Liver (tissue), 10 donors: ENCODE measurements at places on chromosomes 6 and 20. TPM values are rescaled to one million over a fixed set of nuclear protein-coding genes. Genes with fewer than 3 reads are reported as not detected.

Gene IYD
- 1.6 TPM for total RNA-seq

Gene ADGRF5
- 4.9 TPM for total RNA-seq

GRCh38 chr20:53613748-53614147 lies 20.1 kb upstream of the ZNF217 start:
- no peaks in the 10 kb centered on the region for H3K36me3 ChIP-seq
- no peak overlapping the region for H3K27ac ChIP-seq
- H3K4me1 ChIP-seq = no peaks in the 10 kb centered on the region
- DNase-seq = no peak
- no peaks in the 10 kb centered on the region for H3K27me3 ChIP-seq
- no peak overlapping the region for H3K4me3 ChIP-seq

DNA sequence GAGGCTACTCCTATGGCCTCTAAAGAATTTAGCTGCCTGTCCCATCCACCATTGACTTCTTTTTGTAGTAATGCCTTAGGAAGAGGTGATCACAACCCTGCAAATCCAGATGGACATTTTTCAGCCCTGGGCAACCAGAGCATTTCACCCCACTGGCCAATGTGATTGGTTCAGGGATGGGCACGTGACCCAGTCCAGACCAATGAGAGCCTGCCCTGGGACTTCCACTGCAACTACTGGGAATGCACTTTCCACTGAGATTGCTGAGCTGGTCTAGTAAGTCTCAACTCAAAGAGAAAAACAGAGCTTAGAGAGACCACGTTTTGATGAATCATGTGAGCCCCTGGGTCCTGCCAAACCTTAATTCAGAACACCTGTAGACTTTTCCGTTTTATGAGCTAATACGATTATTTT lies 8.9 kb upstream of the UBE2V1 start:
- H3K36me3 ChIP-seq = no peaks in the 10 kb centered on the region
- no peak for DNase-seq
- H3K4me3 ChIP-seq = no peak overlapping the region
- no peaks in the 10 kb centered on the region for H3K27me3 ChIP-seq
- peak overlapping the region; percentile 43 for H3K27ac ChIP-seq

GRCh38 chr20:57849521-57850215 lies 139.9 kb upstream of the PMEPA1 start:
- H3K4me1 ChIP-seq = no peaks in the 10 kb centered on the region
- no peak overlapping the region for H3K27ac ChIP-seq
- H3K27me3 ChIP-seq = no peaks in the 10 kb centered on the region
- H3K4me3 ChIP-seq = no peak overlapping the region
- no peak for DNase-seq
- no peaks in the 10 kb centered on the region for H3K36me3 ChIP-seq

- no peaks in the 10 kb centered on the region for H3K27me3 ChIP-seq
- no peak overlapping the region for H3K4me3 ChIP-seq
- no peaks in the 10 kb centered on the region for H3K36me3 ChIP-seq
Measured at GRCh38 chr6:63245909-63246308, 34.6 kb downstream of the FKBP1C start.

- H3K27ac ChIP-seq = no peak overlapping the region
- no peak overlapping the region for H3K4me3 ChIP-seq
- H3K27me3 ChIP-seq = no peaks in the 10 kb centered on the region
Measured at GRCh38 chr20:20820104-20820503, 107.7 kb upstream of the RALGAPA2 start.

Gene HRH3
- total RNA-seq = not detected

GRCh38 chr6:73481969-73482368 lies 20.4 kb downstream of the MTO1 start:
- no peak overlapping the region for H3K4me3 ChIP-seq
- DNase-seq = no peak
- peaks cover 62% of the 10 kb centered on the region for H3K36me3 ChIP-seq
- no peaks in the 10 kb centered on the region for H3K4me1 ChIP-seq

Gene RIPPLY2
- not detected for total RNA-seq

DNA sequence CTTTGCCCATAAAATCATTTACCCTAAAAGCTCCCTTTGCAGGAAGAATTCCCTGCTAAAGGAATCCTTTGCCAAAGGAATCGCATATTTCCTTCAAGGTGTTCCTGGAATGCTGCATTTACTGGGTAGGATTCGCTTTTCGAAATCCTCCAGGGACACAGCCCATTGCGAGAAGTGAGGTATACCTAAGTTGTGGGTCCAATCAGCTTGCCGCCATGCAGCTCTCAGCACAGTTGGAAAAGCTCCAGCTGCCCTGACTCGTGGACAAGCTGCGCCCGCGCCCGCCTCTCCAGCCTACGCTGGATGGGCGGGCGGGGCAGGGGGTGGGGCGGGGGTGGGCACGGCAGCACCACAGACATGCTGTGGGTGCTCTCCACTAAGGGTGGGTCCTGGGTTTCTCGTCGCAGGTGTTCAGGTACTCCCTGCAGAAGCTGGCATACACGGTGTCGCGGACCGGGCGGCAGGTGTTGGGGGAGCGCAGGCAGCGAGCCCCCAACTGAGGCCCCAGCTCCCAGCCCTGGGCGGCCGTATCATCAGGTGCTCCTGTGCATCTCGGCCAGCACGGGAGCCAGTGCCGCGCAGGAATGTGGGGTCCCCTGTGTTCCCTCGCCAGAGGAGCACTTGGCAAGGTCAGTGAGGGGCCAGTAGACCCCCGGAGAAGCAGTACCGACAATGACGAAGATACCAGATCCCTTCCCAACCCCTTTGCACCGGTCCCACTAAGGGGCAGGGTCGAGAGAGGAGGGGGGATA lies 1.4 kb downstream of the NNAT start:
- peaks cover 74% of the 10 kb centered on the region for H3K4me1 ChIP-seq
- peaks cover 2% of the 10 kb centered on the region for H3K36me3 ChIP-seq
- no peak overlapping the region for H3K4me3 ChIP-seq
- DNase-seq = no peak

DNA sequence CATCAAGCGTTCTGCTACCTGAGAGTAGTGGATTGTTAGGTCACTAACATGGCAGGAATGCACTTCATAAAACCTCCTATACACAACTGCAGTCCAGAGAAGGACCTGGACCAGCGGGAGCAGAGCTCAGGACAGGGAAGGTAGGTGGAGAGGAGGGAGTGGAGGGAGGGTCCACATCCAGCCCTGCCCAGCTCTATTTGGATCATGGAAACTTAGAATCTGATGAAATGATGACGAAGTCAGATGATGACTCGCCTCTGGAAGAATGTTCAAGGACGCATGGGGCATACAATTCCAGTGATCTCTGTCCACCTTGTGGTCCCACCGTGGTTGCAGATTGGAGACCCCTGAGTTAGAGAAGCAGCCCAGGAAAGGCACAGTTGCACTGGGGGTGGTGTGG lies 68.8 kb downstream of the CLIC5 start:
- H3K4me1 ChIP-seq = no peaks in the 10 kb centered on the region
- H3K27me3 ChIP-seq = no peaks in the 10 kb centered on the region
- H3K4me3 ChIP-seq = no peak overlapping the region
- no peaks in the 10 kb centered on the region for H3K36me3 ChIP-seq
- no peak for DNase-seq
- H3K27ac ChIP-seq = no peak overlapping the region
